Stromal cell of bone marrow (primary cell): ENCODE measurements at places on chromosomes 7 and 10.

GRCh38 chr7:79452032-79452494, 1.4 kb downstream of the MAGI2 start:
- peak; percentile 86 for DNase-seq

DNA sequence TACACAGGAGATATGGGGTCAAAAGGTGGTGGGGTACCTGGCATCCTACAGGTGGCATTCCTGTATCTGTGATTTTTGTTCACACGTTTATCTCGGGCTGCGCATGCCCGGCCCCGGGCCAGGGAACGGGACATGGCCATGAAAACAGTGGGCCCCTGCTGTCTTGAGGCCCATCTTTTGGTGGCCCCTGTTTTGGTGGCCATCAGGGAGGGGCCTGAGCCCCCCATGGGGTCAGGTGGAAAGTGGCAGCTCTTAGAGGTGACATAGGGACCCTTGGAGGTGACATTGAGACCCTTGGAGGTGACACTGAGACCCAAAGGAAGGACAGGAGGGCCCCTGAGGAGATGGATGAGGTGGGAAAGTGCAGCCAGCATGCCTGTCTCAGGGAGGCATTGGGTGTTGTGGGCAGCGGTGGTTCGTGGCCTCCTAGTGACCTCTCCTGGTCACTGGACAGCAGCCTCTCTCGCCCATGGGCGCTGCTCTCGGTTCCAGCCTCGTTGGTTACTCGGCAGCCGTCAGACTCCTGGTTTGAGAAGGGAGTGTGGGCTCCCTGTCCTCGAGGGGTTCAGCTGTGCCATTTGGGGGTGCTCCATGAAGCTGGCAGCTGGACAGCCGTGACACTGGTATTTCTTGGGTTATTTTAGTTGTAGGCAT, 39.9 kb downstream of the INPP5A start:
- no peak for DNase-seq

- no peak for DNase-seq
These were observed 9.4 kb upstream of the INPP5A start for GRCh38 chr10:132528064-132528691.

GRCh38 chr7:83913174-83913573, 264.2 kb upstream of the SEMA3E start:
- DNase-seq: no peak

GRCh38 chr10:95406651-95407280, 116.0 kb upstream of the PDLIM1 start:
- no peak for DNase-seq

DNA sequence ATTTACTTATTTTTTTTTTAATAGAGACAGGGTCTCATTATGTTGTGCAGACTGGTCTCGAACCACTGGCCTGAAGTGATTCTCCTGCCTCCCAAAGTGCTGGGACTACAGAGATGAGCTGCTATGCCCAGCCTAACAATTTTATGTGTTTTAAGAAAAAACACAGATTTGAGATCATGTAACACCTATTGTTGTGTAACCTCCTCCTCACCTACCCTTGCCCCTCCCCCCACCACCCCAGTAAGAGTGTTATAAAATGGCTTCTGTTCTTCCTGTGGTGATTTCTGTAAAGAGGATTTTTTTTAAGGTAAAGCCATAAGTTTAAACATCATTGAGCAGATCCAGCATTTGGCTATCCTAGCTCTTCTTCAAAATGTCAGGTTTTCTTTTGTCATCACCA, 7.6 kb downstream of the ARMC10 start:
- DNase-seq: no peak

GRCh38 chr10:49463605-49464004, 67.7 kb upstream of the DRGX start:
- no peak for DNase-seq

DNA sequence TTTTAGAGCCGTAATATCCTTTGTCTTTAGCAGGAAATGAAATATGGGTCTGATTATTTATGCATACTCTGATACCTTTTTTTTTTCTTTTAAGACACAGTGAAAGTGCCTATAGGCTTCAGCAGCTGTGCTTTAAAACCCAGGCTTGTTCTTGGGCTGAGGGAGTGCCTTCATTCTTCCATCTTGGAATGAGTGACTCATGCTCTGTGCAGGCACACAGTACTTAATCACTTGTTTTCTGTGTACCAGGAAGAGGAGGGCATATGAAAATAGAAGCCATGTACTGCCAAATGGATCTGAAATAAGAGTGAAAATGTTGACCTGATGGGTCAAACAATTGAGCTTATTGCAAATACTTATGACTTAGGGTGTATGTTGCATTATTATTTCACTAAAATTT, 12.0 kb downstream of the INPP5F start:
- peak; percentile 67 for DNase-seq

GRCh38 chr10:101672536-101672935, 22.4 kb downstream of the FBXW4 start:
- no peak for DNase-seq
